ENCODE measurements at places on chromosomes 1 and 21. TPM values are rescaled to one million over a fixed set of nuclear protein-coding genes. Genes with fewer than 3 reads are reported as not detected.

The S100A7A gene
- total RNA-seq, result not detected

The OR2T27 gene
- total RNA-seq, result not detected

The STK40 gene
- 13.9 TPM for total RNA-seq

The NTPCR gene
- 16.4 TPM for total RNA-seq

The KCNN3 gene
- total RNA-seq, result not detected

The CTSE gene
- total RNA-seq, result not detected

The CRP gene
- total RNA-seq, result not detected

- DNase-seq, result no peak
Observed at GRCh38 chr1:235131961-235132360, 3.3 kb upstream of the TOMM20 start.

- DNase-seq, result peak; percentile 46
Observed at GRCh38 chr1:41663671-41664400, 179.4 kb upstream of the EDN2 start.

- DNase-seq, result no peak
Observed at GRCh38 chr1:23215751-23216449, 1.4 kb downstream of the HTR1D start.

DNA sequence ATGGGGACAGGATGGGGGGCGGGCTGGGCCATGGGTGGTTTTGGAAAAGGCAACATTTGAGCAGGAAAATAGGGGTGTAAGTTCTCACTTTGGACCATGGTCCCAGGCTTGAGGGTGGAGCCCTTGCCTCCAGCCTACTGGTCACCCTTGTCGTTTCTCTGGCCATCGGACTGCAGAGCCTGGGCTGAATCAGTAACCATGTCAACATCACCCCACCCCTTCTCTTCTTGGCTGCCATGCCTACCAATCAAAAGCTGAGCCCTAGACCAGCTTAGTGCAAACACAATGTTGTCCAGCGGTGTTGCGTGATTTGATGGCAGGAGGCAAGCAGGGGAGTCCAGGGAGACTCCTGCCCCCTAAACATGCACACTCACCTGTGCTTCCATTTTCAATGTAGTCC is 231.0 kb upstream of the KAZN start:
- DNase-seq, result no peak

DNA sequence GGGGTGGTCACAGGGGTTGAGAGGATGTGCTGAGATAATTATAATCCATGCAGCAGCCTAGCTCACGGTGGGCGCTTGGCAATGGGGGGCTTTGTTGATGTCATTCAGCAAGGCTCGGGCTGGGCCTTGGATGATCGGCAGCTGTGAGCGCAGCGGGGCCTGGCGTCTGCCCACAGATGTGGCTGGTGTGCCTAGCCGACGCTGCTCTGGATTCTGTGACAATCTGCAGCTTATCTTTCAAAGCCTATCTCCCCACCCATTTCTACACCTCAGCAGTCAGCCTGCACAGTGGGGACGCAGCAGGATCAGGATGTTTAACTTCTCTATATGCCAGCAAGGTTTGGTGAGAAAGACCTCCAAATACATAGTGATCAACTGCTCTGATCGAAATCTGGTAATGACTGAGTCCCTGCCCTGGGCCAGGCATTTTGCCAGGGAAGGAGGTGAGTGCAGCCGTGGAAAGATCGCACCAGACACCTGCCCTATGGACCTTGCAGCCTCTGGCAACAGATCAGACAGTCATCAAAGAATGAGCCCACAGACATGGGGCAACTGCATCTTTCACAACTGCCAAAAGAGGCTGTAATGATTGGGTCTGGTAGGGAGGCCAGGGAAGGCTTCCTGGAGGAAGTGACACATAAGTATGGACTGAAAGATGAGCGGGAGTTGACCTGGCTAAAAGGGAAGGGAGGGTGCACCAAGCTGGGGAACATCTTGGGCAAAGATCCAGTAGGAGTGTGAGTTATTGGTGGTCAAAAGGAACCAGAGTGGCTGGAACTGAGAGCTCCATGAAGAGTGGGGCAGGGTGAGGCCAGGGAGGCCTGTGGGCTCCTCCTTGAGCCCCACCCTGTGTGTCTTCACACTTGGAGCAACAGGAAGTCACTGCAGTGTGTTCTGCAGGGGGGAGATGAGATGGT is 35.3 kb downstream of the EPHB2 start:
- DNase-seq, result peak; percentile 83

- DNase-seq, result peak; percentile 64
Observed at GRCh38 chr1:154442006-154442740, 37.0 kb downstream of the IL6R start.

GRCh38 chr1:28565040-28565439 is 12.2 kb downstream of the TRNAU1AP start:
- no peak for DNase-seq

DNA sequence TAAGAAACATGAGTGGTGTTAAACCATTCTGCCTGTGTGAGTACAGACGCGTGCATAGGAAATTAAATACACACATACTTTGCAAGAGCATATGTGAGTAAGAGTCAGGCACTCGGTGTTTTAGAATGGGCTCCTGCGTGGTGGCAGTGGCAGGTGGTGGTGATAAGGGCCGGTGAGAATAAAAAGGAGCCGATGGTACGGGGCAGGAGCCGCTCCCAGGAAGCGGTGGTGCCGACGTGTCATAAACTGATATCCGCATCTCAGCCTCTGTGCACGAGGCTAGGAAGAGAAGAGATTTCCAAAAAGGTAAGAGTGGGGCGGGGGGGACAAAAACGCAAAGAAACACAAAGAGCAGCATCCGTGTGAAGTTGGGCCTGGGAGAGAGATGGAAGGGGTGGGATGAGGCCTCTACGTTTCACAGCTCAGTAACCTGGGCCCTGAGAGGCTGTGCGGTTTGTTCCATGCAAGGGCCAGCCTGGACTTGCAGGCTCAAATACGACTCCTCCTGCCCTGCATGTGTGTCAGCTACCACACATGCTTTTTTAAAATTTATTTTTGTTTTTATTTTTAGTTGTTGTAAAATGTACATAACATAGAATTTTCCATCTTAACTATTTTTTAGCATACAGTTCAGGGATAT is 127.7 kb upstream of the COL6A1 start:
- no peak for DNase-seq

DNA sequence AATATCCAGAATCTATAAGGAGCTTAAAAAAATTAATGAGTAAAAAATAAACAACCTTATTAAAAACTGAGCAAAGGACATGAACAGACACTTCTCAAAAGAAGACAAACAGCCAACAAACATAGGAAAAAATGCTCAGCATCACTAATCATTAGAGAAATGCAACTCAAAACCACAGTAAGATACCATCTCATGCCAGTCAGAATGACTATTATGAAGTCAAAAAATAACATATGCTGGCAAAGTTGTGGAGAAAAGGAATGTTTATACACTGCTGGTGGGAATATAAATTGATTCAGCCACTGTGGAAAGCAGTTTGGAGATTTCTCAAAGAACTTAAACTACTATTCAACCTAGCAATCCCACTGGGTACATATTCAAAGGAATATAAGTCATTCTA is 25.3 kb downstream of the PIGK start:
- DNase-seq, result no peak

GRCh38 chr1:91151702-91152101 is 129.9 kb upstream of the ZNF644 start:
- DNase-seq, result no peak

- DNase-seq, result no peak
Observed at GRCh38 chr1:58392083-58392482, 154.4 kb downstream of the OMA1 start.

DNA sequence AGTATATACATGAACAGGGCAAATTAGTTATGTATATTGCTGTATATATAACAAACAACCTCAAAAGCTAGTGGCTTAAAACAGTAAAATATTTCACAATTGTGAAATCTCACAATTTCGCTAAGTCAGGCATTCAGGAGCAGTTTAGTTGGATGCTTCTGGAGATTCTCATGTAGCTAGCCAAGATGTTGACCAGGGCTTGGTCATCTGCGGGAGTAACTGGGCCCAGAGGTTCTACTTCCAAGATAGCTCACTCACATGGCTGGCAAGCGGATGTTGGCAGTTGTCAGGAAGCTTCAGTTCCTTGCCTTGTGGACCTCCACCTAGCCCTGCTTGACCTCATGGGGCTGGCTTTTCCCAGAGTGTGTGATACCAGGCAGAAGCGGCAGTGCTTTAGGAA is 95.6 kb downstream of the TTC3 start:
- no peak for DNase-seq

GRCh38 chr1:111436726-111437125 is 9.2 kb upstream of the OVGP1 start:
- DNase-seq, result peak; percentile 83

- DNase-seq, result no peak
Observed at GRCh38 chr1:245915841-245916240, 591.2 kb downstream of the SMYD3 start.

- peak; percentile 12 for DNase-seq
Observed at GRCh38 chr1:31880957-31881687, 57.0 kb downstream of the PTP4A2 start.

- no peak for DNase-seq
Observed at GRCh38 chr21:26539566-26539965, 33.5 kb downstream of the CYYR1 start.

- peak; percentile 5 for DNase-seq
Observed at GRCh38 chr1:101086783-101087182, 61.2 kb upstream of the DPH5 start.

- DNase-seq, result peak; percentile 40
Observed at GRCh38 chr1:11927866-11928592, 1.8 kb upstream of the KIAA2013 start.

DNA sequence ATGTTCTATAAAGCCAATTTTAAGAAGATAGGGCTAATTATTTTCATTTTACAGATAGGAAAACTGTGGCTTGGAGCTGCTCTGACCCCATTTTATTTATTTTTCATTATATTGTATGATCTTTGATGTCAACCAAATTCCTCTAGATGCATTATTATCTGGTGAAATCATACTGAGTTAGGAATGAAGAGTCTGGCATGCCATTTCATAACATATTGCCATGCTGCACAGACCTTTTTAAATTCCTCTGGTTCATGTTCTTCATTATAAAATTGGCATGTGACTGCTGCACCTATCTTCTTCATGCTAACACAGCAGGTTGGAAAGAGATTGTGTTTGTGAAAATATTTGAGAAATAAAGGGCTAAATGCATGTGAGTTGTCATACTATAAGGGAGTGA is 12.7 kb downstream of the PRRX1 start:
- DNase-seq, result peak; percentile 66

DNA sequence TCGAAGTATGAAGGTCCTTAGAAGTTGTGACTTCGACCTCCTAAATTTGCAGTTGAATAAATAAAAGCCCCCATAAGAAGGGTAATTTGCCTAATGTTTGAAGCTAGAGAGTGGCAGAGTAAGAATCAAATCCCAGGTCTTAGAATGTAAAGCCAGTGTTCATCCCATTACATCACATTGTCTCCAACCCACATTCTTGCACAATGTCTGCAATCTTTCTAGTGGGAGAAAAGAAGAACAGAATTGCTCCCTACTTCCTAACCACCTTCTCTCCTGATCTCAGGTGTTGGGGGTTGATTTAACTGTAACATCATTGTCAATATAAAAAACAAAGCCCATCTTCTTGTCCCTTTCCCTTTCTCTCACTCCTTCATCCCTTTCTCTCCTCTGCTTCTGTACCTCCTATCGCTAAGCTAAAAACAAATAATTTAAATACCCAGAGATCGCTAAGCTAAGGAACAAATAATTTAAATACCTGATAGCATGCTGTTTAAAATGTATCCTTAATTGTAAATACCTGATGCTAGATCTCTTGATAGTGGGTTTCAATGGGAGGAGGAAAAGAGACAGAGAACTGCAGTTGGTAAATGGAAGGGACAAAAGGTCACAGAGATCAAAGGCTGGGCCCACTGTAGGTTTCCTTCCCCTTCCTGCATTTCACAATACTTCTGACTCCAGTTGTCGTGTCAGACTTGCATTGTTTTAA is 32.1 kb upstream of the CCDC190 start:
- DNase-seq, result peak; percentile 55

Data from IMR-90 (cell line).